Eye (tissue), 1 donor: ENCODE measurements at places on chromosomes 2 and 18.
A peak's percentile ranks its signal among the peaks of the same experiment; 100 is the strongest.

DNA sequence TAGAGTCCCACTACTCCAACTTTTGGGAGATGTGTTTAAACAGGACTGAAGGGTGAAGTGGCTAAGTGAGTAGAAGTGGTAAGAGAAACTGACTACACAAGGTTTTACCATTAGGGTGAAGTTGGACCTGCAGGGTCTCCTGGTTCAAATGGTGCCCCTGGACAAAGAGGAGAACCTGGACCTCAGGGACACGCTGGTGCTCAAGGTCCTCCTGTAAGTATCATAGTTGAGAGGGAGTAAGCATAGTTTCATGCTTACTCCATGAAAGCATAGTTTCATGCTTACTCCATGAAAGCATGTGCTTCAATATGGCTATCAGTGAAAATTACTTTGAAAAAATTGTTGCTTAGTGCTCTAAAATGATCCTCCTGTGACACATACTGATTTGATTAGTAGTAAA, 19.1 kb downstream of the COL3A1 start:
- no peak for DNase-seq

- DNase-seq, result peak; percentile 44
Observed at GRCh38 chr18:49845629-49846360, 32.5 kb upstream of the ACAA2 start.

DNA sequence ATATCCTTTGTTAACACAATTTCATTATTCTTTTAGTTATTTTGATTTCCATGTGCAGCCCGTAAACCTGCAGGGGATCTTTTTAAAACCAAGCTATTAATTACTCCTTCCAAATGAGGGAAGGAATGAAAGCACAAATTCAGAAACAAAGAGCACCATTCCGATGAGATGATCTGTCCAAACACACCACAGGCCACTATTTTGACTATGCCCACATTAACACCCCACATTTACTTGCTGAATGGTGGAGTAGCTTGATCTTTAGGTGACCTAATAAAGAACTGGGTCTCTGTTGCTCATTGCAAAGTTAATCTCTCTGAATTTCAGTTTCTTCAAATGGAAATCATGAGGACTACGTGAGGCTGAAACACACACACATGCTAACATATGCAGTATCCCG, 218.0 kb downstream of the IRS1 start:
- no peak for DNase-seq

DNA sequence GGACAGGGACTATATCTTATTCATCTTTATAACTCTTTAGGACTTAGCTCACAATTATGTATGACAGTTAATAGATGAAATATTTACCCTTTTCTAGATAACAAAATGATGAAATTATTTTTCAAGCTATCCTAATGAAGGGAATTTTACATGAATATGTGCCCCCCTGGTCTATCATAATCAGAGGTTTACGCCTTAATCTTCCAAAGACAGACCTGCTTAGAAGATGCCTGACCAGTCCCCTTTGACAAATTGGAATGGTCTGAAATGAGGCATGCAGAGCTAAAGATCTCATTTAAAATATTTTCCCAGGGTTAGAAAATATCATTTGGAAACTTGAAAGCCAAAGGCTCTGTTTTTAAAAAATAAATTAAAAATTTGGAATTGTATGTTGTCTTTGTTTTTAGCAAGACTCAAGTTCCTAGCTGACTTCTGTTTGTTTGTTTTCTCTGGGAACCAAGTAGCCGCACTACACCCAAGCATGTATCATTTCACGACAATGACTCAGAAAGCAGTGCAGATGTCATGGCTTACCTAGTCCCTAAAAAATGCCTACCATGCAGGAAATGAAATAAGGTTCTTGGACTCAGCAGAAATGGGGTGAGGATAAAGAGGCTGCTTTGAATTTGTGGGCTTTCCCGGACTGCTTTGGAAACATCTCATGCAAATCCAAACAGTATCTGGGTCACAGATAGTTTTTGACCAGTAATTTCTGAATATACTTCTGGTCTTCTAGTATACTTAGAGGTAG, 162.1 kb downstream of the ZEB2 start:
- no peak for DNase-seq

- DNase-seq, result no peak
Observed at GRCh38 chr2:108316461-108317258, 28.0 kb downstream of the SULT1C2 start.

DNA sequence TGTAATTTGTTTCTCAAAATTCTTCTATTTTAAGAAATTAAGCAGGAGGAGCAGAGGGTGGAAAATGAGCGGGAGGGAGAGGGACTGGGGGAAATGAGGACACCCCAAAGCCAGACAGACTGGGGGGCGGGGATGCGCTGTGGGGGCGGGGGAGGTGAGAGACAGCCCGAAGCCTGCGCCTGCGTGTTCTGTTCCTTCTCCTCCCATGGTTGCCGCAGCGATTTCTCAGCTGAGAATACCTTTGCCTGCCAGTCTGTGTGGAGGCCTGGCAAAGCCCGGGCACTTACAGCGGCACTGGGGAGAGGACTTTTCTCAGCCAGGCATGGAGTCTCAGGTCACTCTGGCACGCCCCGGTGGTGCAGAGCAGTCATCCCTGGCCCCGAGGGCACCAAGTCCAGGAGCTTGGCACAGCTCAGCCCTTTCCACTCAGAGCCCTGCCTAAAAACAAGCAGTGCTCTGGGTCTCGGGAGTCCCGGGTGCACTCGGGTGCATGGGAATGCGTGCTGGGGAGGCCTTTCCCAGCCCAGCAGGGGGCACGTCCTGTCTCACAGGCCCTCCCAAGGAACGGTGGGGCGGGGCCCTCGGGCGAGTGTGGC, 289.3 kb upstream of the HS6ST1 start:
- DNase-seq, result no peak

GRCh38 chr2:165796129-165796528, 2.1 kb upstream of the GALNT3 start:
- no peak for DNase-seq

- DNase-seq, result no peak
Observed at GRCh38 chr18:1092228-1092627, 187.6 kb downstream of the ADCYAP1 start.

GRCh38 chr2:175030380-175031271, 25.4 kb upstream of the CHN1 start:
- peak; percentile 59 for DNase-seq

GRCh38 chr2:11858883-11859282, 112.5 kb downstream of the LPIN1 start:
- no peak for DNase-seq

- DNase-seq, result no peak
Observed at GRCh38 chr2:241905716-241906377, 36.3 kb downstream of the RTP5 start.

DNA sequence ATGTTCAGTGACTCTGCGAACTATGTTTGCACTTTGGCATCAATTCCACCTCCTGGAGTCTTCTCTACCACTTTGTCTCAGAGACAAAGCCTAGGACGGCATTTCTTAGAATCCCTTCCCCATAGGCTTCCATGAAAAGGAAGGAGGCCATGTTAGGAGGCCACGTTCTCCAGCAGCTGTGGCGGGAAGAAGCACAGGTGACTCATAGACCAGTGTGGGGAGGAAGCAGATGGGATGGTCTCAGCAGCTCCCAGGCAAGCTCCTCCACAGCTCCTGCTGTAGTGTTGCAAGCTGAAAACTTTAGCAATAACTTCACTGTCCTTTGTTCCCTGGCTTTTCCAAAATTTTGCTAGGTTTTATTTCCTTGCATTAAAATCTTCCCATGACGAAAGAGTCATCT, 781.3 kb upstream of the ID2 start:
- no peak for DNase-seq

DNA sequence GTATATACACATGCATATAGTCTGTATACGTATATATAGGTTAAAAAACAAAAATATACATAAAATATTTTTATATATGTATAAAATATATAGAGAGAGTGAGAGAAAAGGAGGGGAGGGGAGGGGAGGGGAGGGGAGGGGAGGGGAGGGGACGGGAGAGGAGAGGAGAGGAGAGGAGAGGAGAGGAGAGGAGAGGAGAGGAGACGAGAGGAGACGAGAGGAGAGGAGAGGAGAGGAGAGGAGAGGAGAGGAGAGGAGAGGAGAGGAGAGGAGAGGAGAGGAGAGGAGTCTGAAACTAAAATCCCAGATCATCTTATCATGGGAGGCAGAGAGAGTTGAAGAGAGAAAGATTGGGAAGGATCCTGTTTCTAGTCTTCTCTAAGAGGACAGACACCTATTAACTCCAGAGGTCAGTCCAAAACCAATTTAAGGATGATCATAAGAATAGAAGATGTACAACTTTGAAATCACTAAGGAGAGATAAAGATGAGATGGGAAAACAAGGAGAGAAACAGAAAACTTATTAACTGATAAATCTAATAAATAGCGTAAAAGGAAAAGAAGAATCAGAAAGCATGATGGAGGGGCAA, 195.4 kb downstream of the SRBD1 start:
- DNase-seq, result no peak

- no peak for DNase-seq
Observed at GRCh38 chr2:169336695-169337094, 25.6 kb downstream of the LRP2 start.

DNA sequence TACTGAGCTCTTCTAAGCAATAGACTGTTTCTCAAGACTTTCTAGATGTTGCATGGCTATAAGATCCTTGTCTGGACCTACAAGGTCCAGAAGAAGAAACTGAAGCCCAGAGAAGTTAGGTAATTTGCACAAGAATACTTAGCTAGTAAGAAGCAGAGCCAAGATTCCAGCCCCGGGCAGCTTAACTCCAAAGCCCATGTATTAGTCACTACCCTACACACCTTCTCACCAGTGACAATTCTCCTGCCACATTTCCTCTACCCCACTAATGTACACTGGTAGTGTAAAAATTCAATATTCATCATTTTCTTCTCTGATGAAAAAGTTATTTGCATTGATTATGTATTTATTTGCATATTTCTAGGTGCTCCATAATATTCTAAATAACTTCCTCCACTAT, 95.5 kb upstream of the CREB1 start:
- DNase-seq, result no peak

GRCh38 chr2:72927619-72928550, 10.6 kb downstream of the EMX1 start:
- no peak for DNase-seq

DNA sequence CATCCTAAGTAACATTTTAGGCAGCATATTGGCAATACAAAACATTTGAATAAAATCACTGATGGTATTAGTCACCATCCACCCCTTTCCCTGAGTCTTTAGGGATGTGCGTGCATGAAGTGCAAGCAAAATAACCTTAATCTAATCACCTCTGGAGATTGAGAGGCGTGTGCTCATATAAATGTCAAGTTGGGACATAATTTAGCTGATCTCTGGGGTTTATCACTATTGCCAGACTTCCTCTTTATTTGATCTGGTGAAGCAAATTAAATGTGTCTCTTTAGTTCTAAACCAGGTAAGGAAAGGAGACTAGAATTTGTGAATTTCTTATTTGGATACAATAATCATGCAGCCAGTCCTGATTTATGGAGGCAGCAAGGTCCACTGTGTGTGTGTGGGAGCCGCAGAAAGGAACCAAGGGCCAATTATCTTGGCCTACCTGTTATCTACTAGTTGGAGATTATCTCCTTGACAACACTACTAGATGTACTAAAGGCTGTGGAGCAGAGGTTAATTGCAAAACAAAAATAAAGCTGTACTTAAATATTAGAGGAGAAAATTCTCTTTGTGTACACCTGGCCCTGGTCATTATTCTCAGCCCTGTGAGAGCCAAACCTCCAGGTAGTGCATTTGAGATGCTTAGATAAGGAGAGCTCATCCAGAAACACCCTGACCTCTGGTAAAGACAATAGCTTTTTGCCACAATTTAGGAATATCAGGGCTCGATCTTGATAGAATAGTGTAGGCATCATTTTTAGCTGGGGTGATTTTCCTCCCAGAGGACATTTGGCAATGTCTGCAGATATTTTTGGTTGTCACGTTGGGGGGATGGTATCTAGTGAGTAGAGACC, 78.2 kb downstream of the HRH4 start:
- no peak for DNase-seq

DNA sequence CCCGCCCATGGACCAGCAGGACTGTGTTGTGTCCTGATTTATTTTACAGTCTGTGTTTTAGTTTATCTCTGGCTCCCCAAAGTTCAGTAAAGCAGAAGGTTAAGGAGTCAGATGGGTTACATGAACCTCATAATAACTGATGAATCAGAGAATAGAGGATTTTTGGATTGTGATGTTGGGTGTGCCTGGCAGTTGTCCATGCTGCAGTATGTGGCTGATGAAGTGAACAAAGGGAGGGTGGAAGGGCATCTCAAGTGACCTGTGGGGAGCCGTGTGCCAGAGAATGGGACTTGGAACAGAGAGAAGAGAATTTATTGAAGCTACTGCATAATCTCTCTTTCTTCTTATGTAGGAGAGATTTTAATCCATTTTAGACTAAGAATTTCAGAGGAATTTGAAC, 145.5 kb downstream of the MAP4K4 start:
- no peak for DNase-seq

DNA sequence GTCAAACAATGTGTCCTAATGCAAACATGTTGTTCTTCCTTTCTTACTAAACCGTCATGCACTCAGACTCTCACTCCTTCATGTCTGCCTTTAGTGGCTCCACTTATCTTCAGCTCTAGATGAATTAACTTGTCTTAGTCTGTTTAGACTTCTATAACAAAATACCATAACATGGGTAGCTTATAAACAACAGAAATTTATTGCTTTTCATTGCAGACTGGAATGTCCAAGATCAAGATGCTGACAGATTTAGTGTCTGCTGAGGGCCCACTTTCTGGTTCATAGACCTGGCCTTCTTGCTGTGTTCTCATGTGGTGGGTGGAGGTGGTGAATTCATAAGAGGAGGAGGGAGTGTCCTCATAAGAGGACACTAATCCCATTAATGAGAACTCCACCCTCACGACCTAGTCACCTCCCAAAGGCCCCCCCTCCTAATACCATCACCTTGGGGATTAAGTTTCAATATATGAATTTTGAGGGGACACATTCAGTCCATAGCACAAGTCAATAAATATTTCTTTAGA, 32.3 kb downstream of the RALBP1 start:
- DNase-seq, result no peak

DNA sequence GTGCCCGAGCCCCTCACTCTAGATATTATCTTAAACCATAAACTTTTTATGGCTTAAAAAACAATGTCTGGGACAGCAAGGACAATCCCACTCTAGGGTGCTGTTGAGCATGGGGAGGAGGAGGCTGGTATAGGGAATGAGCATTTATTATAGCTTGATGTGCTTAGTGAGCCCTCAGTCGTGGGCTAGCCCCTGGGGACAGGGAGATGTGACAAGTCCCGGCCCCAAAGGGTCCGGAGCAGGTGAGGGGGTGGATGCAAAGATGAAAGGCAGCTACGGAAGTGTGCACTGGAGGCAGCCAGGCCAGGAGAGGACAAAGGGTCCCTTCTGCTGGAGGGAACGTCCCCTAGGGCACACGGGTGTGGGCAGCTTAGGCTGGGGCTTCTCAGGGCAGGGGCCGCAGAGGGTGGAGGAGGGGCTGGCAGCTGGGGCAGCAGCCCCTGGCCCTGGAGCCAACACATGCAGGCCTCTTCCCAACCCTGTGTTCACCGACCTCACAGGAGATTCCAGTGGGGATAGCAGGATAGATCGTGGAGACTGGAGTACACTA, 106.3 kb upstream of the GPC1 start:
- no peak for DNase-seq

DNA sequence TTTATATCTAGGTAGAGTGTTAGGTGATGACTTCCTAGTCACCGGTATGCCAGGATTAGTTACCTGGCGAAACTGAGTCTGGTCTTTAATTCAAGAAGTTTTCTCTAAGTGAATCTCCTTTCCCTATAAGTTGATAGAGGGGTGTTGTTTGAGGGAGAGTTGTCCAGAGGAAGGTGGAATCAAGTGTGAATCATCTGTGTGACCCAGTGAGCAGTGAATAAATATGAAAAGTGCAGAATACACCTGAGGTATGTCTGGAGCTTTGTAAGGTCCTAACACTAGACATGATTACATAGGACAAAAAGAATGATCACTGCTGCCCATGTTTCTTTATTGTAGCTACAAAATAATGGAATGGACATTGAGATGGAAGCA, 11.2 kb downstream of the POU3F3 start:
- DNase-seq, result peak; percentile 42
